DMS153 (cell line): ENCODE measurements at places on chromosomes 2 and 18.
A peak's percentile ranks its signal among the peaks of the same experiment; 100 is the strongest.

DNA sequence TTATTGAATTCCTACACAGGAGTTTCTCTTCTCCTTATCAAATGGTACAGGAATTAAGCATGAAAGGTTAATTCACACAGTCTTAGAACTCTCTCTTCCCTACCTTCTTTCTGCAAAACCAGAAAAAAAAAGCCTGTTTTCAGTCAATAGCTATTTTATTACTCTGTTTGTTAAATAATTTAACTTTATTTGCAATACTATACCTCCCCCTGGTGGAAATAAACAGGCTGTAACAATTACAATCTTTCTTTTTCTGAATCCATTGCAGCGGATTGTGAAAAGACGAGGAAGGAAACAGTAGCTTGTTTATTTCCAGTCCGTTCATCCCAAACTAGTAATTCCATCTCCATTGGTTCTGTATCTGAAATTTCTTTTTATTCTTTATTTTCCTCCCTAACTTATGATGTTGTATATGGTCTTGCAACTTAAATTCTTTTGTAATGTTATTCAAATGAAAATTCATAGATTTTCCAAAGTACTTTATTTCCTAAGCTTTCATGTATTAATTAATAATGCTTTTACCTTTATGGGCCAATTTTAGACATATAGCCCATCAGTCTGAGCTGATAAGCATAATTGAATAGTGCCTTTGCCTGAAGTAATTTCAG, 165.2 kb downstream of the SH3BP4 start:
- DNase-seq, result peak; percentile 37

DNA sequence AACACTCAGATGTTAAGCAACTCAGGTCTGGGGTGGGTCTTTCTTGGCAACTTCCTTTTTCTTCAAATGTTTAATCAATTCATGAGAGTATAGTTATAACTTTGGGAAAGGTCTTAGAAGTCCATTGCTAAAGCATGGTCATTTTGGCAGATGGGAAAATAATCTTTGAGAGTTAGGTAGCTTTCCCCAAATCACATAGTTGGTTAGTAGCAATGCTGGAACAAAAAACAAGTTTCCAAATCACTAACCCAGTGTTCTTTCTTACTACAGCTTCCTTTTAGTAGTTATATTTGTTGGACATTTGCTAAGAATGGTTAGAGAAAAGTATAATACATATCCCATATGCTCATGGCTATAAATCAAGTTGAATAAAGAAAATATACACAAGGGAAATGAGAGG, 185.2 kb upstream of the SLC14A2 start:
- no peak for DNase-seq

DNA sequence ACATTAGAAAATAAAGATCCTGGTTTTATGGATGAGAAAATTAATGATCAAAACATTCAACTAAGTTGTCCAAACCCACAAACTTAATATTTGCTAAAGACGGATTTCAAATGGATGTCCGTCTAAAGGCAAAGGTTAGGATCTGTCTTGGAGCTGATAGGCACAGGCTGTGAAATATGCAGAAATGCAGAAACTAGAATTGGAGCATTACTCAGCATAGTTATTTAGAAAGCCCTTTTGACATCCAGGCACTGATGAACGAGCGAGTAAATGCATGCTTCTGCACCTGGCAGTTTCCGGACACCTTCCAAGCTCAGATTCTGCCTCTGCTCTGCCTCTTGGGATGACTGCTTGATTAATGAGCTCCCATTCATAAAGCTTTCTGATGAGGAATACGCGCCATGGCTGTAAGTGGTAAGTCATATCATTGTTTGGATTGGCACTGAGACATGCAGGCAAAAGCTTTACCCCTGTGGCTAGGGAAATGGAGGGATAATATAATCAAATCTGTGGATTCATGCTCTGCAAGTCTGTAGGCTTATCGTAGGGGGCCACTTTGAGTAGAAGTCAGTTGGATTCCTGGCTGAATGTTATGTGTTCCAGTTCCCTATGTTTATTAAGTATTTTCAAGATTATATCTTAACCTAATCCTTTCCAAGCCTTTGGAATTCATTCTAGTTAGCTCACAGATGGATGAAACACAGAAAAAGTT, 2176.3 kb upstream of the CELF4 start:
- peak; percentile 97 for DNase-seq

DNA sequence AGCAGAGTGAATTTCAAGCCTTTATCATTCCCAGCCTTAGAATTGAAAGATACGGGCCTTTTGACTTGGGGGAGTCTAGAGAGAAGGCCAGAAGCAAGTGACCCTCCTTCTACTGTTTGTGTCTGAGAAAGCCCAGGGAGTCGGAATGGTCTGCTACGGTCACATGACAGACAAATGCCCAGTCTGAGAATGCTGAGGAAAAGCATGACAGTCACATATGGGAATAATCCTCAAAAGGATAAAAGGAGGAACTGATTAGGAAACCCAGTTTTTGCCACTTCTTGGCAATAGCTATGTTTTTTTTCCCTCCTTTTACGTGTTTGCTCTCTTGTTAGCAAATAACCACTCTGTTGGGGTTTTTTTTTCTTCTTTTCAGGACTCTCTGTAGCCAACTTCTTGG, 38.1 kb upstream of the HNRNPA3 start:
- DNase-seq, result no peak

DNA sequence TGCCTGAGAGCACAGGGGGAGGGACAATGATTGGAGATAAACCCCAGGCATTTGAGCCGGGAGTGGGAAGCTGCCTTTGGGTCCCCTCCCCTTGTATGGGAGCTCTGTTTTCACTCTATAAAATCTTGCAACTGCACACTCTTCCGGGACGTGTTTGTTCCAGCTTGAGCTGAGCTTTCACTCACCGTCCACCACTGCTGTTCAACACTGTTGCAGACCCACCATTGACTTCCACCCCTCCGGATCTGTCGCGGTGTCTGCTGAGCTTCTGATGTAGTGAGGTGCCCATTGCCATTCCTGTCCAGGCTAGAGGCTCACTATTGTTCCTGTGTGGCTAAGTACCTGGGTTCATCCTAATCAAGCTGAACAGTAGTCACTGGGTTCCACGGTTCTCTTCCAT, 231.6 kb upstream of the CWC22 start:
- no peak for DNase-seq

- DNase-seq, result no peak
These were observed 8.4 kb upstream of the NR4A2 start for GRCh38 chr2:156340804-156341451.

- no peak for DNase-seq
These were observed 238.8 kb downstream of the LDLRAD4 start for GRCh38 chr18:13457327-13457726.

GRCh38 chr2:26959331-26959730, 11.1 kb upstream of the MAPRE3 start:
- no peak for DNase-seq

DNA sequence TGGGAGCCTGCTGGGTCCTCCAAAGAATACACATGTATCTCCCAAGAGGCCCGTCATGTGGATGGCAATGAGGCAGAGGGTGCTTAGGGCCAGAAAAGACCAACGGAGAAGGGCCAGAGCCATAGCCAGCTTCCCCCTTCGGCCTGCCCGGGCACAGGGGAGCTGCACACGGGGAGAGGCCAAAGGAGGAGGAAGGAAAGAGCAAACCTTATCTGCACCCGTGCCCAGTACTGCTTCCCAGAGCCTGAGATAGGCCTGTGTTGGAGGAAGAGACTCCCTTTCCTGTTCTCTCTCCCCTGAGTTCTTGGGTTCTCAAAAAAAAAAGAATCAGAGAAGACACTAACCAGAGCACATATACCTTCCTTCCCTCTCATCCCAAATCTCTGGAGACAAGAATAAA, 250.3 kb downstream of the ANAPC1 start:
- no peak for DNase-seq

DNA sequence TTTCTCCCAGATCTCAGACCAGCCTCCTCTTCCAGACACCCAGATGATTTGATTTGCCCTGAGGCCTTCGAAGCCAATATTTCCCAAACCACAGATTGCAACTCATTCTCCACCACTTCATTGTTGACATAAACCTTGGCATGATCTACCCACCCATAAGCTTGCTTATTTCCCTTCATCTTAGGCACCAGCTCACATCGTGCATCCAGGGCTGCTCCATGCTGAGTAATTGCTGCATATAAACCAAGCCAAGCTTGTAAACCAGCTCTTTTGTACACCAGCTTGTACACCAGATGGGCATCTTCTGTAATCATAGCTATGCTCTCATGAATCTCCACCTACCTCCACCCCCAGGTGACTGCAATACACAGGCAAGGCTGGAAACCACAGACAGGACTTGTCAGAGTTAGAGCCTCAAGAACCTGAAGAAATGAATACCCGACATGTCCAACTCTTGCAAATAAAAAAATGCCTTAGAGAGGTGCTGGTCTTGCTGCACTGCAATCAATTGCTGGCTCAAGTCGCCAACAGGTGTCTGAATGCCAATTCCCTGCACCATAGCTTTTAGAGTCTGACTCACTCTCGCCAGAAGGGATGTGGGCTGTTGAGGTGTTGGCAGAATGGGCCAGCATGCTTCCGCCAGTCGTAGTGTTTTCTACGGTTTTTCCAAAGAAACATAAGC, 31.5 kb downstream of the TRABD2A start:
- DNase-seq, result no peak

DNA sequence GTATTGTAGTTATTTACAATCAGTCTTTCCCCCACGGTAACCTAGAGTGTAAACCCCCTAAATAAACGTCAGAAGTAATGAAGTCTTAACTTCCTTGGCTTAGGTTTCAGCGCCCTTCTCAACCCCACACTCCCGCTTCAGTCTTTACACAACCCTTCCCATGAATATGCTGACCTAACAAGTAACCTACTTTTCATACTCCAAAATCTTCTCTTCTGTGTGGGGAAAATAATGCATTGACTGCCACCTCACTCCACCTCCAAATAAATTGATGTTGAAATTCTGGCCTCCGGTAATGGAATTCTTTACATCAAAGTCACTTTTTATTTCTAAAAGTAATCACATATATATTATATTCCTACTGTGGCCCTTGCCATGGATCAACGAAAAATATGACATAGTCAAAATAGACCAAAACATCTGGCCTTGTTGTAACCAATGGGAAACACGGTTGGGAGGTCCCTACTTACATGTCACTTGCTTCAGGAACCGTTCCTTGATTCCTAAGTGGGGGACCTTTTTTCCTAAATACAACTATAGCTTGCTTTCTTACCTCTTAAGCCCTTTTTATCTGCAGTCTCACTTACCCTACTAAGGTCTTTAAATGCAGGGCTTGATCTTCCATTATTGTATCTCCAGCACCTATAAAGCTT, 961 bp downstream of the GEN1 start:
- DNase-seq, result no peak

DNA sequence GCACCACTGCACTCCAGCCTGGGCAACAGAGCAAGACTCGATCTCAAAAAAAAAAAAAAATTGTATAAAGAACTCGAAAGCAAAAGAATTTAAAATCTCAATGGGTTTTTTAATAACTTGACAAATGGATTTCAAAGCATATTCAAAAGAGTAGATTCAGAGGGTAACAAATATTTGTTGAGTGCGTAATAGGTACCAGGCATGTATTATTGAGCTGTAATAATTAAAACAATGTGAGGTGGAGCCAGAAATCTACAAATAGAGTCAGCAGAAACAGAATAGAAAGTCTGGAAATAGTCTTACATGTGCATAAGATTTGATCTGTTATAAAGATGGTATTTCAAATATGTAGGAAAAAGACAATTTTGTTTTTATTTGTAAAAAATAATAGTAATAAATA, 19.1 kb upstream of the RAB11FIP5 start:
- DNase-seq, result no peak

GRCh38 chr18:64202210-64202836, 53.4 kb upstream of the LINC00305 start:
- no peak for DNase-seq

- no peak for DNase-seq
These were observed 324.7 kb downstream of the SLC8A1 start for GRCh38 chr2:40127146-40127545.

DNA sequence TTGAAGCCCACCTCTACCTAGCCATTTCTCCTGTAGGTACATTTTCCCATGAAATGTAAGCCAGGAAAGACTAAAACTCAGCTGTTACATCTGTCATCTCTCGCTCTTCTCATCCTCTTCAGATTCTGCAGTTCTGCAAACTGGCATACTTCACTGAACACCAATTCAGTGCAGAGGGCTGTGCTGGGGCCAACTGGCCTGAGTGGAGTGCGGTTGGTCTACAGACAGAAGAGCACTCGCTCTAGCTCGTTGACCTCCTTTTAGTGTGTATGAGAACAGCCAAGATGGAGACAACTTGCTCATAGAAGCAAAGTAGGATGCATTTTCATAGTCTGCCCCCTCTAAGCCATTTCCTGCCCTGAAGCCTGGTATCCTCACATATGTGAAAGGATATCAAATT, 862.6 kb downstream of the BCL11A start:
- no peak for DNase-seq

DNA sequence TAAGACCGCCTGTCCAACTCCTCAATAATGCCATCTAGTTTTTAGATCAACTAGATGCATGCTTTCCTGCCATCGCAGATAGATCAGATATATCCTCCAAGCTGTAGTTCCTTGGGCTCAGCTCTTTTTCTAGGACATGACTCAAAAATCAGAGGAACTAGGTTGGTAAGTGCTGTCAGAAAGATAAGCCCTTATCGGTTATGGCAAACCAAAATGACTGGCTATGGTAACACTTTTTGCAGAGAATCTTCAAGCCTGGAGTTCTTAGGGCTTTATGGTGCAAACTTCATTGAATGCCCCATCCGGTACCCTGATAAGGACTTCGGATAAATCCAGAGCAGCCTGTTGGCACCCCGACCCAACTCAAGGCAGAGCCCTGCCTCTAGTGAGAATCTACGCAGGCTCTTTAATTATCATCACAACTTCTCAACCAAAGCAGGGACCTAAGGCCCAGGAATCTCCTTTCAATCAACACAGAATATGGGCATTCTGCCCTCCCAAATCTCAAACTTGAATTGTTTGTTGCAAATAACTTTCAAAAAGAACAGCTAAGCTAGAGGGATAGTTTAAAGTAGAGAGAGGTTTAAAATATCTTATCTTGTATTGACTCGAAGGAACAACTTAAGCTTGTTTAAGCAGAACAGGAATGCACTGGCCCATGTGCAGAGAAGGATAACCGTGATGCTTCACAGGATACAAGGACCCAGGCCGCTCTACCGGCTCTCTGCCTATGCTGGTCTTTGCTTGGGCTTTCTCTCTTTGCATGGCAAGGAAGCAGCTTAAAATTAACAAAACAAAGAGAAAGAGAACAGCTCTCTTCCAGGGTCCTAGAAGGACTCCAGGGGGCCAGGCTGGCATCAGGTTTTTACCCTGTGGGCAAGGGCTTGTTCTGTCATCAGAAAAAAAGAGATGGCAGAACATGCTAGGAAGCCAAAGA, 3.4 kb upstream of the CYP1B1 start:
- no peak for DNase-seq

DNA sequence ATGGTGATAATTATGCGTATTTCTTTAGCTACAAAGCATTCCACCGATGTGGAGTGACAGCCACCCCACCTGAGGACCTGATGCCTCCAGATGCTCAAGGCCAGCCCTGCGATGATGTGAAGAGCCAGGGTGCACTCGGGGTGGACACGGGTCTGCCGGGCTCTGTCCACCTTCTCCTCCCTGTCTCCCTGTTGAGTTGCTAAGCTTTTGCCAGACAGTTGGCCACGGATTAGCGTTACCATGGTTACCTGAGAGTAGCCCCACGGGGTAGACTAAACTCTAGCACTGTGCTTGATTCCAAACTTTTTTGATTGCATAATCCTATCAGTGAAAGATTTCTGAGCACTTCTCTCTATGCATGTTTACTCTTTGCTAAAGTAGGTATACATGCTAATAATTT, 86.2 kb downstream of the SMIM21 start:
- DNase-seq, result no peak
